RCC 7860 (cell line): ENCODE measurements at places on chromosomes 13 and 19.

- DNase-seq: no peak
These were observed 40.5 kb upstream of the POMP start for GRCh38 chr13:28618230-28618994.

DNA sequence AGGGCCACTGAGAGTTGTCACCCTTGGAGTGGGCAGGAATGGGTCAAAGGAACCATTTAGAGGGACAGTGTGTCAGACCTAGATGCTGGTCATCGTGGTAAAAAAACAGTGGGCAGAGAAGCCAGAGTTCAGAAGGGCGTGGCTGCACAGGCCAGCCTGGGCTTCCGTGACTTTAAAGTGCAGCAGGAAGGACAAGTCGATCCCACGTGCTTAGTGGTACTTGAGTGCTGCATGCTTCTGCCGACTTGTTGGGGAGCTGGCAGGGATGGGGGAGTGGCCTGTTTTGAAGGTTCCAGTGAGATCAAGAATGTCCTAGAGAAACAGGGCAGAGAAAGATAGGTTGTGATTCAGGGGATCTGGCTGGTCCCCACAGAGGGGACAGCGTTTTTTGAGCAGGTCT is 17.0 kb downstream of the LYL1 start:
- DNase-seq: no peak

GRCh38 chr19:1018932-1019615 is 1.8 kb downstream of the TMEM259 start:
- no peak for DNase-seq

DNA sequence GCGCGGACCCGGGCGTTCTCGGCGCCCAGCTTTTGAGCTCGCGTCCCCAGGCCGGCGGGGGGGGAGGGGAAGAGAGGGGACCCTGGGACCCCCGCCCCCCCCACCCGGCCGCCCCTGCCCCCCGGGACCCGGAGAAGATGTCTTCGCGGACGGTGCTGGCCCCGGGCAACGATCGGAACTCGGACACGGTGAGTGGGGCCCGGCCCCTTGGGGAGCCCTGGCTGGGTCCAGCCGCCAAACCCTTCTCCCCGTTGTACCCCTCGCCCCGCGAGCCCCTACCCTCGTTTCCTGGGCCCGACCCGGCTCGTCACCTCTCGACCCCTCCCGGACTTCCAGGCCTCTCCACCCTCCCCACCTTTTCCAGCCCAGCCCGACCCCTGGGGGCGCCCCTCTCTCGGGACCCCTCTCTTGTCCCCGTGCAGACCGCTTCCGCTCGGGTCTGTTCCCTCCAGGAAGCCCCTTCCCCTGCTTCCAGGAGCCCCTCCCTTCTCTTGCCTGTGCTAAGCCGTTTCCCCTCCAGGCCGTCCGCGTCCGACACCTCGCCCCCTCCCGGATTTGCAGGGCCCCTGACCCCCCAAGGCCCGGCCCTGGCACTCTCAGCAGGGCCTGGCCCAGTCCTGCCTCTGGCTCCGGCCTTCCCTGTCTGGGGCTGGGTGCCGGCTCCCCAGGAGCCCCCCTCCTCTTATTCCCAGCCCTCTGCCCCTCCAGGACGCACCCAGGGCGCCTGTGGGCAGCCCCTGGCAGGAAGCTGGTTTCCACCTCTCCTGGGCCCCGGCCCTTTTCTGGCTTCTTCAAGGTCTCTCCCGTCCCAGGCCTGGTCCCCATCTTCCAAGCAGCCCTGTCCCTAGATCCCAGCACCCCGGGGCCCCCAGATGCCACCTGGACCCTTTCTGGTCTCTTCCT is 632 bp downstream of the MARK4 start:
- no peak for DNase-seq

- peak; percentile 56 for DNase-seq
These were observed 187.3 kb downstream of the NUFIP1 start for GRCh38 chr13:44801990-44802389.

DNA sequence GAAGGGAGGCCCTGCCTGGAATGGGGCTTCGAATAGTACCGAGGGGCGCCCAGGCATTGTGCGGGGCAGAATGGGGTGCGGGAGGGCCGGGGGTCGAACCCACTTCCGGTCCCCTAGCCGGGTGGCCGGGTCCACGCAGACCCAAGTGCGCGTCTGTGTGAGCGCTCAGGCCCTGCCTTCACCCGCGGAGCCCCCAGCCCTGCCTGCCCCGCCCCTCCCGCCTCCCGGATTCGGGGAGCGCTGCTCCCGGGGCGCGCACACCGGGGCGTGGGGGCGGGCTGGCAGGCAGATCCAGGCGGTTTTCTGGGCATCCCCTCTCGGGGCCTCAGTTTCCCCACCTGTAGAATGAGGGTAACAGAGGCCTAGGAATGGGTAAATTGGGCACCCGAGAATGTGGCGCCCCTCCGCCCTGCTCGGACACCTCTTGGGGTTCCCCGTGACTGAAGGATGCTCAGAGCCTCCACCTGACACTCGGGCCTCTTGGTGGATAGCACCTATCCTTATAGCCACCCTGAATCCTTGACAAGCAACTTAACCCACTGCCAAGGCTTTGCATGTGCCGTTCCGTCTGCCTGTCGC is 682 bp downstream of the PIK3R2 start:
- DNase-seq: no peak

DNA sequence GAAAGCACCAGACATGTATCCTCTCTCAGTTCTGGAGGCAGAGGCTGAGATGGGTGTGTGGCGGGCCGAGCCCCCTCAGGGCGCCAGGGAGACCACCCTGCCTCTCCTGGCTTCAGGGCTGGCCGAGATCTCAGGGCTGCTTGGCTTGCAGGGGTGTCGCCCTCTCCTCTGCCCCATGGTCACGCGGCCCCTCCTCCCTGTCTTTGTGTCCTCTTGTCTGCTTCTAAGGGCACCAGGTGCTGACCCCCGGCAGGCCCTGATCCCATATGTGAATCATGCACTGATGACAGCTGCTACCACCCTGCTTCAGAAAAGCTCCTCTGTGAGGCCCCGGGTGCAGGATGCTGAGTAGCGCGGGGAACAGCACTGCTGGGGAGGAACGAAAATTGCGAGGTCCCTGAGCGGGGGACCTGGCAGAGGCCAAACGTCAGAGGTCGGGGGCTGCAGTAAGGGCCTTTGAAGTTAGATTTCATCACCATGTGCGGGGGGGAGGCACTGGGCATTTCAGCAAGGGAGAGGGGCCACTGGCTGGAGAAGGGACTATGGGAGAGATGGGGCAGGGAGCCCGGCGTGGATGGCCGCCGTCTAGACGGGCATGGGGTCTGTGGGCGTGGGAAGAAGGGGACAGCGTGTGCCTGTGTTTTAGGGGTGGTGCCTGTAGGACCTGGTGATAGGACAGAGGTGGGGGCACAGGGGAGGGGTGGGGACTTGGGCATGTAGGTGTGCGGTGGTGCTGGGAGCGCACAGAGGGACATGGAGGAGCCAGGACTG is 125.2 kb downstream of the KDM4B start:
- DNase-seq: no peak

DNA sequence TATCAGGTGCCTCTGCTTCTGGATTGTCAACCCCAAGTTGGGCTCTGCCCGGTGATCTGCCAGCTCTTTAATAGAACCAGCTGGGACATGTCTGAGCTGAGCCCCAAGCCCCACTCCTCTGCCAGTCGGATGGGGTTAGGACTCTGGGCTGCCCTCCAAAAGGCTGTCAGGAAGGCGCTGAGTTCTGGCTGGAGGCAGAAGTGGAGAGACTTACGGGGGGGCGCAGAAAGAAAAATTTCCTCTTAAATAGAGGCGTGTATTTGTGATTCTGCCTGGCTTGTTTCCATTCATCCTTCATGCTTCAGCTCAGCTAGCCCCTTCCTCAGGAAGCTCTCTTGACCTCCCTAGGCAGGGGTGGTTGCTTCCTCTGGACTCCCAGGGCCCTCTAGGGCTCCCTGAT is 985 bp upstream of the KCNK6 start:
- DNase-seq: no peak

DNA sequence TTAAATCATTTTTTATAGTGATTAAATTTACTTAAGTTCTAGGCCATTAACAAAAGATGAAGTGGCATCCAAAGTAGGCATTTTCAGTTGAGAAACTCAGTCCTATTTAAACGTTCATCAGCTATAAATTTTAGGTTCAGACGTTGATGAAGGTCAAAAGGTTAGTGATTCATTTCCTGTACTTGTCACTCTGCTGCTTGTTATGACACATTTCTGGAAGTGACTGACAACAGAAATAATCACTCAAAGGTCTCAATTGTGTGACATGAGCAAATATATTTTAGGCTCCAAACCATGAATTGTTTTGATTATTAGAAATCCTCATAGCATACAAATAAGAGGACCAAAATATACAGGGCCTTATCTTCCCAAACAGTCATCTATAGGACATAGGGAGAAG is 10.3 kb upstream of the EDNRB start:
- DNase-seq: no peak
